AG09309 (cell line): ENCODE measurements at places on chromosomes 11 and 22.

- no peak for DNase-seq
Observed at GRCh38 chr11:110295531-110296225, 736 bp downstream of the RDX start.

- no peak for DNase-seq
Observed at GRCh38 chr22:38461414-38462081, 6.3 kb upstream of the KDELR3 start.

DNA sequence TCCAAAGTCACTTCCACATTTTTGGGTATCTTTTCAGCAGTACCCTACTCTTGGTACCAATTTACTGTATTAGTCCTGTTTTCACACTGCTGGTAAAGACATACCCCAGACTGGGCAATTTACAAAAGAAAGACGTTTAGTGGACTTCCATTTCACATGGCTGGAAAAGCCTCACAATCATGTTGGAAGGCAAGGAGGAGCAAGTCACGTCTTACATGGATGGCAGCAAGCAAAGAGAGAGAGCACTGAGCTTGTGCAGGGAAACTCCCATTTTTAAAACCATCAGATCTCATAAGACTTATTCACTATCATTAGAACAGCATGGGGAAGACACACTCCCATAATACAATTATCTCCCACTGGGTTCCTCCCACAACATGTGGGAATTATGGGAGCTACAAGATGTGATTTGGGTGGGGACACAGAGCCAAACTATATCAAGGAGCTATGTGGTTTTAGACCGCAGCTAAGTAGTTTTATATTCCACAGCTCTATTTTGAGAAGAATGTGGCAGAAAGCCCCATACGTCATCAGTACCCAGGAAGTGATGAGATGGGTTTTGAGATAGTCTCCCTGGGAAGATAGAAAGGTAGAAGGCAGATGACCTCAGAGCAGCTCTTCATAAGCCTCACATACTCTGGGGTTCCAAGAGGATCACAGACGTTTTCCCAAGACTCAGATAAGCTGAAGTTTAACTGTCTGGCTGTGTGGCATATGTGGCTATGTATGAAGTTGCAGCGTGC, 96.3 kb downstream of the APIP start:
- DNase-seq, result no peak

- DNase-seq, result no peak
Observed at GRCh38 chr11:17514476-17514875, 29.7 kb downstream of the USH1C start.

GRCh38 chr11:22753416-22753815, 76.2 kb downstream of the SVIP start:
- DNase-seq, result no peak

DNA sequence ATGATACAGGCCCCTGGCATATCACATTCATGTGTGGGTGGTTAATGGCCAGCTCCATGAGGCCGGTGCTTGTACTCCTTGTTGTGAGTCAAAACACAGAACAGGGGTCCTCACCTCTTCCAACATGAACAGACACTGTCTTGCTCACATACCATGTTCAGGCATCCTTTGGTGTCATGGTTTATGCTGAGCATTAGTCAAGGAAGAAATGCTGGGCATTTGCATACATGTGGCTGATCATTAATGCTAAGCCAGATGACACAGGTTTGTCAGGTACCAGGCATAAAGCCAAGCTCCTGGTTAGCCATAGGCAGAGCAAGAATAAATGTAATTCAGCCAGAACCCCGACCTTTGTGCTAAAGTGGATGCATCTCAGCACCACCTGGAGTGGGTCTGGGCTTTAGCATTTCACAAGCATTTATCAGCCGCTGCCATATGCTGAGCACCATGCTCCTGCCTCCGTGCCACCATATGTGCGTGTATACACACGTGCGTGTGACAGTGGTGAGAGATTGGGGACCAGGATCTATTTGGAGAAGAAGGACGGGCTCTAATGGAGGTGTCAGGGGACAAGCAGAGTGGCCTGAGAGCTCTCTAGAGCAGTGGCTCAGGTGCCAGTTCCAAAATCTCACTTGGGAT, 55.0 kb downstream of the MICAL2 start:
- DNase-seq, result no peak

- DNase-seq, result no peak
Observed at GRCh38 chr22:30837531-30837930, 131.0 kb downstream of the MORC2 start.

GRCh38 chr11:7596975-7597391, 76.3 kb downstream of the CYB5R2 start:
- no peak for DNase-seq

GRCh38 chr11:17991783-17992433, 20.9 kb downstream of the SERGEF start:
- DNase-seq, result no peak

GRCh38 chr11:90243534-90243933, 20.7 kb upstream of the CHORDC1 start:
- no peak for DNase-seq

DNA sequence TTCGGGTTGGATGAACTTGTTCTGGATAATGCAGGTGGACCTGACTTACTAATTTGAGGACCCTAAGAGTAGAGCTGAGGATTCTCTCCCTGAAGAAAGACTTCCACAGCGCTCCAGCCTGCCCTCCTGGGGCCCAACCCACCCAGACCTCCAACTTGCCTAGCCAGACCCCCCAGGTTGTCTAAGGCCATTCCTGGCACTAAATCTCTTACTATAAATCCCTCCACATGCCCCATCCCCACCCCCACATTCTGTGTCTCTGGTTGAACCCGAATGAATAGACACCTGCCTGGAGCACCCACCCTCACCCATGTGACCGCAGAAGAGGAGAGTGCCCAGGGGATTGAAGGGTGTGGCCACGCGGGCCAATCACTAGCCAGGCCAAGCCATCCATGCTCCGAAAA, 1480.0 kb downstream of the TBC1D22A start:
- DNase-seq, result no peak

- no peak for DNase-seq
Observed at GRCh38 chr11:10208131-10208575, 85.9 kb downstream of the SBF2 start.

- DNase-seq, result no peak
Observed at GRCh38 chr11:16028419-16028818, 327.9 kb downstream of the SOX6 start.

- no peak for DNase-seq
Observed at GRCh38 chr11:82930229-82930628, 28.7 kb downstream of the DDIAS start.

- no peak for DNase-seq
Observed at GRCh38 chr11:70668204-70669202, 270.2 kb downstream of the CTTN start.

DNA sequence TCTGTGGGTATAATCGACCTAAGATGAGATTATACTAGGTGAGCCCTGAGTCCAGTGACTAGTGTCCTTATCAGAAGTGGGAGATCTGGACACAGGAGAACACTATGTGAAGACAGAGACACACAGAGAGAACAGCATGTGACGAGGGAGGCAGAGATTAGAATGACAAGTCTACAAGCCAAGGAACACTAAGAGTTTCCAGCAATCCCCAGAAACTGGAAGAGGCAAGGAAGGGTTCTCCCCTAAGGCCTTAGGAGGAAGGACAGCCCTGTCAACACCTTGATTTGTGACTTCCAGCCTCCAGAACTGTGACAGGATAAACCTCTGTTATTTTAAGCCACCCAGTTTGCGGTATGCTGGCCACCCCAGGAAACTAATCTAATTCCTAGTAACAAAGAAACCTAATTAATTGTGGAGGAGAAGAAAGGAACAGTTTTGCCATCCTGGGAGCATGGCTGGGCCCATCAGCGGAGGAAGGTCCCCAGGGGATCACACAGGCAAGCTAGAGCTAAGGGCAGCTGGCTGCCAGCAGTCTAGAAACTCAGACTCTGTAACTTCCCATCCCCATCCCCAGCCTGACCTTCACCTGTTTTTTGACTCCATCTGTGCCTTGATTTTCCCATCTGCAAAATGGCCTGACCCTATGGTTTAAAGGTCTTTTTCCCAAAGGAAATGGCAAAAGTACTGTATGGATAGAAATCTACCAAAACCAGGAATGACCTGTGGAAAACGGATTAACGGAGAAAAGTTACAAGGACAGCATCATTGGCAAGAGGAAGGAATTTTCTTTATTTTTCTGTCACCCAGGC, 10.3 kb upstream of the THOC5 start:
- no peak for DNase-seq

GRCh38 chr11:61869708-61870451, 21.5 kb downstream of the FADS3 start:
- no peak for DNase-seq

- no peak for DNase-seq
Observed at GRCh38 chr11:47587039-47587716, 700 bp downstream of the FAM180B start.
